ENCODE measurements at places on chromosomes 2 and 18. TPM values are rescaled to one million over a fixed set of nuclear protein-coding genes. Genes with fewer than 3 reads are reported as not detected.

DNA sequence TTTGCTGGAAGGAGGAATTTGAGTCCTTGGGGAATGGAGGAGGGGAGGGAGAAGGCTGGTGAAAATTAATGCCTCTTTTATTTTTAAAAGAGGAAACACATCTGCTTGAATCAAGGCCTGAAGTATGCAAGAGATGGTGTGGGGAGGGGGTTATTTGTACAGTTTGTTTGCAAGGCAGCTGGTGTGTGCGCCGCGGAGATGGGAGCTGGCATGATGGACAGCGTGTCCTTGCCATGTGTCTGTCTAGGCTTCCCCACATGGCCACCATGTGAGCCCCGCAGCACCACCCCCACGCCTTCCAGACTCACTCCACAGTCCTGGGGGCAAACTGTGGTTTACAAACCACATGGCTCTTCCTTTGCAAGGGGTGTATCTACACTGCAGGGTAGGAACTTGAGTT is 154.8 kb upstream of the APCDD1 start:
- DNase-seq = no peak
- H3K27me3 ChIP-seq = no peaks in the 10 kb centered on the region
- no peak overlapping the region for H3K27ac ChIP-seq
- H3K36me3 ChIP-seq = no peaks in the 10 kb centered on the region
- H3K4me3 ChIP-seq = no peak overlapping the region
- no peaks in the 10 kb centered on the region for H3K4me1 ChIP-seq

- H3K4me3 ChIP-seq = no peak overlapping the region
- no peak for DNase-seq
- H3K27ac ChIP-seq = no peak overlapping the region
- no peaks in the 10 kb centered on the region for H3K4me1 ChIP-seq
- H3K27me3 ChIP-seq = no peaks in the 10 kb centered on the region
These were observed 166.7 kb downstream of the FHOD3 start for GRCh38 chr18:36464126-36464651.

- no peak overlapping the region for H3K4me3 ChIP-seq
- no peaks in the 10 kb centered on the region for H3K27me3 ChIP-seq
- no peak for DNase-seq
- H3K4me1 ChIP-seq = no peaks in the 10 kb centered on the region
These were observed 16.0 kb upstream of the KLF7 start for GRCh38 chr2:207181526-207182274.

GRCh38 chr2:168198476-168199207 is 48.8 kb downstream of the STK39 start:
- H3K27me3 ChIP-seq = no peaks in the 10 kb centered on the region
- H3K36me3 ChIP-seq = no peaks in the 10 kb centered on the region
- peaks cover 48% of the 10 kb centered on the region for H3K4me1 ChIP-seq
- no peak overlapping the region for H3K27ac ChIP-seq
- no peak overlapping the region for H3K4me3 ChIP-seq

DNA sequence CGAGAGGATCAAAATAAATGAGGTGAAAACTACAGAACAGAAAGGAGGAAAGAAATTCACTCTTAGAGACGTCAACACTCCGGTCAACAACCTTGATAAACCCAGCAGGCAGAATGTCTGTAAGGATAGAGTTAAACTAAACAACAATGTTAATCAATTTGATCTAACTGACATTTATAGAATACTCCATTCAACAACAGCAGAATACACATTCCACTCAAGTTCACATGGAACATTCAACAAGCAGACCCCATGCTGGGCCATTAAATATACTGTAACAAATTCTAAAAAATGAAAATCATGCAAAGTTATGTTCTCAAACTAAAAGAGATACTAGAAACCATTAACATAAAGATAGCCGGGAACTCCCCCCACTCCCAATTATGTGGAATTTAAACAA is 41.8 kb downstream of the FAM210A start:
- H3K27me3 ChIP-seq = no peaks in the 10 kb centered on the region
- H3K36me3 ChIP-seq = no peaks in the 10 kb centered on the region
- no peak overlapping the region for H3K27ac ChIP-seq
- no peaks in the 10 kb centered on the region for H3K4me1 ChIP-seq

DNA sequence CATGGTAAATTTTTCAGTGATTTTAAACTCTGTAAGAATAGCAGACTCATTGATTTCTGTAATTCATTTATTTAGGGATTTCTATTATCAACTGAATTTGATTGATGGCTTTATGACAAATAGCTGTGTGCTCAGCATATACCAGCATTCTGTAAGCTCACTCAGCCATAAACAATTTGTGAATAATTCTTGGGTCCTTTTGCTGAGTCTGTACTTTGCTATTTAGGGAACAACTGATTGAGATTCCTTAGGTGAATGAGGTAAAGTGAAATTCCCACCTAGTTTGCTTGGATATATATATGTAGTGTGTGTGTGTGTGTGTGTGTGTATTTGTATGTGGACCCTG is 76.7 kb upstream of the CAVIN2 start:
- H3K36me3 ChIP-seq = no peaks in the 10 kb centered on the region
- H3K27ac ChIP-seq = no peak overlapping the region
- H3K4me3 ChIP-seq = no peak overlapping the region
- DNase-seq = no peak

ACMSD gene
- not detected for total RNA-seq

TMEM247 gene
- not detected for total RNA-seq

CREG2 gene
- not detected for total RNA-seq
